ENCODE measurements at places on chromosomes 1 and 21.

- DNase-seq: no peak
These were observed 54.1 kb downstream of the IGSF21 start for GRCh38 chr1:18161690-18162089.

- DNase-seq: no peak
These were observed 4.3 kb downstream of the RBM34 start for GRCh38 chr1:235156740-235157139.

DNA sequence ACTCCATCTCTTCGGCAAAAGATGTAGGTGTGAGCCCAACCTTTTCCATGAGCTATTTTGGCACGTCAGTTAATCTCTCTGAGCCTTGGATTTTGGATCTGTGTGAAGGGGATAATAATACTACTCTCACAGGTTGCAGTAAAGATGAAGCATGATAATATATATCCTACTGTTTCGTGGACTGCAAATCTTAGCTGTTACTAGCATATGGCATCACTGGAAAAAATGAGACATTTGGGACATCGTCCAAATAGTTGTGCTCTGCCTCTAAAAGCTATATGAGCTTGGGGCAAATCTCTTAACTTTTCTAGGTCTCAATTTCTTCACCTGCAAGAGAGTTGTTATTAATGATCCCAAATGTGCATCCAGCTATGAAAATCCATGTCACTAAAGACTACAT, 147.4 kb upstream of the ZRANB2 start:
- no peak for DNase-seq

GRCh38 chr1:20227704-20228103, 41.4 kb upstream of the PLA2G2C start:
- DNase-seq: no peak

DNA sequence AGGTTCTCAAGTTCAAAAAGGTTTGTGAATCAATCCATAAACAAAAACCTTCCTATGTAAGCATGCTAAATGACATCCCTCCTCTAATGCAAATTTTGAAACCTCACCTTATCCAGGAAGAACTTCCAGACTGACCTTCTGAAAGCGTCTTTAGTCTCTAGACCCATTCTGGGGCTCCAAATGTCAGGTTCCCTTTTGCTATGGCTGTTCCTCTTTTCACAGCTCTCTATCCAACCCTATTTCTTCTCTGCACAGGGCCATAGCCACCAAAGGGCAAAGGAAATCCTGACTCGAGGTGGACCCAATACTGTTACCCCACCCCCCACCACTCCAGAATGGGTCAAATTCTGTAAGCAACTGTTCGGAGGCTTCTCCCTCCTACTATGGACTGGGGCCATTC, 3.4 kb downstream of the ATP1A4 start:
- no peak for DNase-seq

- DNase-seq: no peak
These were observed 32.9 kb upstream of the B3GALT5 start for GRCh38 chr21:39579734-39580332.

GRCh38 chr21:42314616-42315295, 453 bp downstream of the TFF3 start:
- no peak for DNase-seq

GRCh38 chr1:164759144-164759920, 200.3 kb downstream of the PBX1 start:
- DNase-seq: no peak
